ENCODE measurements at places on chromosomes 7 and 10. TPM values are rescaled to one million over a fixed set of nuclear protein-coding genes. Genes with fewer than 3 reads are reported as not detected.
A peak's percentile ranks its signal among the peaks of the same experiment; 100 is the strongest.

Gene OR9A2
- not detected for total RNA-seq

- H3K4me3 ChIP-seq = no peak overlapping the region
- no peak for DNase-seq
- H3K27ac ChIP-seq = no peak overlapping the region
- H3K27me3 ChIP-seq = no peaks in the 10 kb centered on the region
- no peaks in the 10 kb centered on the region for H3K36me3 ChIP-seq
- no peaks in the 10 kb centered on the region for H3K4me1 ChIP-seq
Observed at GRCh38 chr7:143931739-143932138, 3.3 kb upstream of the OR2F2 start.

DNA sequence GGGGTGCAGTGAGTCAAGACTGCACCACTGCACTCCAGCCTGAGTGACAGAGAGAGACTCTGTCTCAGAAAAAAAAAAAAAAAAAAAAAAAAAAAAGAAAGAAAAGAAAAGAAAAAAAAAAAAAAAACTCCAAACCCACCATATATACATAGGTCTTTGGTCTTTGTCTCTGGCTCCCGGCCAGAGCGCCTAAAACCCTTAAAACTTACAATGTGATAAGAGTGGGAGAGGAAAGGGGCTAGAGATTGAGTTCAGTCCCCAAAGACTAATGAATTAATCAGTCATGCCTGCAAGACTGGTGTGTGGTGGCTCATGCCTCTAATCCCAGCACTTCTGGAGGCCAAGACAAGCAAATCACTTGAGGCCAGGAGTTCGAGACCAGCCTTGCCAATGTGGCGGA is 6.8 kb upstream of the NFE2L3 start:
- H3K27ac ChIP-seq = no peak overlapping the region
- DNase-seq = no peak
- H3K4me1 ChIP-seq = no peaks in the 10 kb centered on the region
- no peaks in the 10 kb centered on the region for H3K27me3 ChIP-seq
- H3K36me3 ChIP-seq = no peaks in the 10 kb centered on the region

GRCh38 chr10:14971867-14972448 is 12.8 kb downstream of the MEIG1 start:
- H3K4me1 ChIP-seq = no peaks in the 10 kb centered on the region
- no peaks in the 10 kb centered on the region for H3K27me3 ChIP-seq
- DNase-seq = peak; percentile 36
- no peak overlapping the region for H3K27ac ChIP-seq
- no peak overlapping the region for H3K4me3 ChIP-seq

GRCh38 chr10:105206616-105207015 is 565.5 kb downstream of the SORCS3 start:
- no peak overlapping the region for H3K4me3 ChIP-seq
- no peaks in the 10 kb centered on the region for H3K36me3 ChIP-seq
- peaks cover 5% of the 10 kb centered on the region for H3K4me1 ChIP-seq
- H3K27me3 ChIP-seq = no peaks in the 10 kb centered on the region

- H3K4me3 ChIP-seq = peak overlapping the region; percentile 35
- no peaks in the 10 kb centered on the region for H3K36me3 ChIP-seq
- H3K4me1 ChIP-seq = no peaks in the 10 kb centered on the region
- DNase-seq = no peak
Observed at GRCh38 chr7:113087071-113087998, 708 bp upstream of the GPR85 start.

- no peaks in the 10 kb centered on the region for H3K4me1 ChIP-seq
- no peak for DNase-seq
- H3K27ac ChIP-seq = no peak overlapping the region
- no peak overlapping the region for H3K4me3 ChIP-seq
Observed at GRCh38 chr10:58473976-58474375, 38.7 kb upstream of the BICC1 start.

DNA sequence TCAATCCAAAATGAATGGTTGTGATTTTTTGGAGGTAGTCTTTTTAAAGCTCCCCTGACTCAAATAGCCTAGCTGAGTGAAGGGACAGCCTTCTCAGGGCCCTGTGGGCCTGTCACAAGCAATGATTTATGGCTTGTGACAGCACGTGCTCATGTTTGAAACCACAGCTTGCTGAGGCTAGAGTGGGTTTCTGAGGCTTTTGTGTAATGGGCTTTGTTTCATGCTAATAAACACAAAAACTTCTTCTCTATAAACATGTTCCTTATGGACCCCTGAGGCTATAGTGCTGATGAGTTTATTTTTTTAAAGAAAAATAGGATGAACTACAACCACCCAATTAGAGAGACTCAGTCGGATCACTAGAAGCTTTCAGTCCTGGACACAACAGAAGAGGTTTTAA is 36.1 kb upstream of the BET1 start:
- no peaks in the 10 kb centered on the region for H3K4me1 ChIP-seq
- H3K27me3 ChIP-seq = no peaks in the 10 kb centered on the region
- DNase-seq = no peak
- no peak overlapping the region for H3K27ac ChIP-seq
- H3K4me3 ChIP-seq = no peak overlapping the region

- no peaks in the 10 kb centered on the region for H3K27me3 ChIP-seq
- no peak for DNase-seq
- no peak overlapping the region for H3K4me3 ChIP-seq
Observed at GRCh38 chr7:270351-270983, 19.5 kb upstream of the FOXL3 start.

Gene WASHC2C
- 47.0 TPM for total RNA-seq

- H3K36me3 ChIP-seq = no peaks in the 10 kb centered on the region
- H3K27me3 ChIP-seq = no peaks in the 10 kb centered on the region
- H3K27ac ChIP-seq = no peak overlapping the region
- H3K4me1 ChIP-seq = no peaks in the 10 kb centered on the region
Observed at GRCh38 chr10:125926247-125926646, 29.9 kb downstream of the FANK1 start.

Gene ASZ1
- not detected for total RNA-seq

DNA sequence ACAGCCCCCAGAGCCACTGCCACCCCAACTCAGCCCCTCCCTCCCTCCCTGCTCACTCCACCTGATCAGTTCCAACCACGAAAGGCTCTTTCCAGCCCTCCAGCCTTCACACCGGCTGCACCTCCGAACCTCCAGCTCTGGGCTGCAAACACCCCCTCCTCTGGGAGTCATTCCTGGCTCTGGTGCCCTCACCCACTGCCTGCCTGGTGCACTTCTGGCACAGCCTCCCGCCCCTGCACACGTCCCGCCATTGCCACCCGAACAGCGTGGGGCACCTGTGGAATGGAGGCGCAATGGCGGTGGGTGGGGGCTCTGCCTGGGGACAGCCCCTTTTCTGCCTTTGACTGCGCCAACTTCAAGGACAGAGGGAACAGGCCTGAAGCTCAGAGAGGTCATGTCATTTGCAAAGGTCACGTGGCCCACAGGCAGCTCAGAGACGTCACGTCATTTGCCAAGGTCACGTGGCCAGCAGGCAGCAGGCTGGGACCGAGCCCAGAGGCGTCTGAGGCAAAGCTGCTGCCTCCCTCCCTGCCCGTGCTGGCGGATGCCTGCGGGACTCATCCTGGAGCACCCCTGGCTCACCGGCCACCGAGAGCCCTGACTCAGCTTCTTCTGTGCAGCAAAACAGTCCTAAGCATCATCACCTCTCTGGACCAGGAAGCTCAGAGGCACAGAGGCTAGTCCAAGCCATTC is 76.0 kb upstream of the DNAAF5 start:
- no peak overlapping the region for H3K4me3 ChIP-seq
- no peaks in the 10 kb centered on the region for H3K4me1 ChIP-seq
- no peaks in the 10 kb centered on the region for H3K36me3 ChIP-seq
- H3K27me3 ChIP-seq = no peaks in the 10 kb centered on the region
- no peak overlapping the region for H3K27ac ChIP-seq

- no peak overlapping the region for H3K4me3 ChIP-seq
- H3K4me1 ChIP-seq = no peaks in the 10 kb centered on the region
- H3K36me3 ChIP-seq = no peaks in the 10 kb centered on the region
- no peak overlapping the region for H3K27ac ChIP-seq
Observed at GRCh38 chr10:34916314-34916713, 101.2 kb upstream of the PARD3 start.

- no peak overlapping the region for H3K27ac ChIP-seq
- no peak overlapping the region for H3K4me3 ChIP-seq
Observed at GRCh38 chr10:52801947-52802346, 29.4 kb upstream of the MBL2 start.

GRCh38 chr7:22426463-22427094 is 69.6 kb upstream of the RAPGEF5 start:
- H3K36me3 ChIP-seq = no peaks in the 10 kb centered on the region
- H3K4me1 ChIP-seq = no peaks in the 10 kb centered on the region
- H3K4me3 ChIP-seq = no peak overlapping the region
- no peaks in the 10 kb centered on the region for H3K27me3 ChIP-seq
- no peak for DNase-seq

Gene GIMAP8
- 24.3 TPM for total RNA-seq

Gene OLAH
- 0.50 TPM for total RNA-seq

Gene CDH23
- 6.4 TPM for total RNA-seq

DNA sequence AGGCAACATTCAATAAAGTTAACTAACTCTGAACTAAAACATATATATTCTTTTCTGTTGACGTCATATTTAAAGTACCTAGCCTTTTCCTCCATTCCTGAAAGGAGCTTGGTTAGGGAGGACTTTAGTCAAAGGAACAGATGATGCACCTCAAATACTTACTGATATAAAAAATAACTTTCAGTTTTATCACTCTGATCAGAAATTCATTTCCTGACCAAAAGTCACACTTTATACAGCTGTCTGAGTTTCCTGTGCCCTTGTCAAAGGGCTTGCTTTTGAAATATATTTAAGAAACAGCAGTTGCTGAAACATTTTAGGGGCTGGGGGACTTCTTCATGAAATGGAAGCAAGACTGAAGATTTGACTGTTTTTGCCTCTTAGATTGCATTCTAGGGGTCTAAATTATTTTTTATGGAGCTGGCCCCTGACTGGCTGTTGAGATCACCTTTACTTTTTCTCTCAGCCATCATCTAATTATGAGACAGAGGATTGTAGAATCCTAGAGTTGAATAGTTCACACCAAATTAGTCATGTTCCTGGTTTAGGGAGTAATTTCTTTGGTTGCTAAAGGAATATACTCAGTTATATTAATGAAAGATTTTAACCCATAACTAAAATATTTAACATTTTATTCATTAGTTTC is 46.6 kb downstream of the GLCCI1 start:
- no peaks in the 10 kb centered on the region for H3K4me1 ChIP-seq
- H3K36me3 ChIP-seq = no peaks in the 10 kb centered on the region
- H3K4me3 ChIP-seq = no peak overlapping the region
- H3K27me3 ChIP-seq = no peaks in the 10 kb centered on the region
- DNase-seq = no peak

DNA sequence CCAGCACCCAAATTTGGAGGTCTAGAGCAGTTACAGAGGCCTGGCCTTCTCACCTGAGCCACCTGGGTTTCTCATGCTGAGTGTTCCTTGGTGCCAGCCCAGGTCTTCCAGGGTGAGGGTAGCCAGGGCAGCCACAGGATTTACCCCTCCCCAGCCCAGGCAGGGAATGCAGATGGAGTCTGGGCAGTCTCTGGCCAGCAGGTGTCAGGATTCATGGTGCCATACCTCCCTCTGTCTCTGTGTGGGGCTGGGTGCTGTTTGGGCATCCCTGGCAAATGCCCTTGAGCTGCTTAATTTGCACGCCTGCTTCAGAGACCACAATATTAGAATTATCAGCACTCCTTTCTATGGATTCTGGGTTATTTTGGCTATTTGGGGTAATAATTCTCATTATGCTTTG is 246.7 kb downstream of the GFRA1 start:
- H3K27ac ChIP-seq = no peak overlapping the region
- no peaks in the 10 kb centered on the region for H3K36me3 ChIP-seq
- H3K27me3 ChIP-seq = no peaks in the 10 kb centered on the region
- DNase-seq = no peak

DNA sequence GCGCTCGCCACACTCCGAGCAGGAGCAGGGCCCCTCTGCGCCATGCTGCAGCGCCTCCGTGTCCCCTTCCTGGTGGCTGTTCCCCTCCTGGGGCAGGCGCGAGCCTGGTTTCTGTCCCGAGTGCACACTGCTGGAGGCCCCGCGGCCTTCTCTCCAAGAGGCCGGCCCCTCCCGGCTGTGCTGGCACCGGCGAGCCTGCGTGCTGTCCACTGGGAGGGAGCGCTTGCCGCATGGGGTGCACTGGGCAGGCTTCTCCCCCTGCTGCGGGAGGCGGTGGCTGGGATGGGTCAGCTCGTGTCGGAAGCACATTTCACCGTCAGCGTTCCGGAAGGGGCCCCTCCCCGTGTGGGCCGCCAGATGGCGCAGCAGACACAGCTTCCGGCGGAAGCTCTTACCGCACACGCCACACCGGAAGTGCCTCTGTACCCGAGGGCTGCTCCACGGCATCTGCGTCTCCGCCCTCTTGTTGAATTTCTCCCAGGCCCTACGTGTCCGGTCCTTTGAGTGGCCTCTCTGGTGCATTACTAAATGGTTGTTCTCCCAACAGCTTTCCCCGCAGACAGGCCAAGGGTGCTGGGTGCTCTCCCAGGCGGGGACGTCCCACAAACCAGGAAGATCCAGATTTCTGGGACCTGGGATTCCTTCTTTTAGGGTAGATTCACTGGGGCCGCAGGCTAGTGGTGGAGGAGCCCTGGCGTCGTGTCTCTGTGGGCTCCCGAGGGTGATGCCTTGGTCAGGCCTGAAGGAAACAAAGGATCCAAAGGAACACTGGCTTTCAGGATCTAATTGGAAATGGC is 18.7 kb downstream of the ZNF786 start:
- no peak overlapping the region for H3K4me3 ChIP-seq
- H3K36me3 ChIP-seq = no peaks in the 10 kb centered on the region
- H3K27ac ChIP-seq = no peak overlapping the region
- peak; percentile 34 for DNase-seq

DNA sequence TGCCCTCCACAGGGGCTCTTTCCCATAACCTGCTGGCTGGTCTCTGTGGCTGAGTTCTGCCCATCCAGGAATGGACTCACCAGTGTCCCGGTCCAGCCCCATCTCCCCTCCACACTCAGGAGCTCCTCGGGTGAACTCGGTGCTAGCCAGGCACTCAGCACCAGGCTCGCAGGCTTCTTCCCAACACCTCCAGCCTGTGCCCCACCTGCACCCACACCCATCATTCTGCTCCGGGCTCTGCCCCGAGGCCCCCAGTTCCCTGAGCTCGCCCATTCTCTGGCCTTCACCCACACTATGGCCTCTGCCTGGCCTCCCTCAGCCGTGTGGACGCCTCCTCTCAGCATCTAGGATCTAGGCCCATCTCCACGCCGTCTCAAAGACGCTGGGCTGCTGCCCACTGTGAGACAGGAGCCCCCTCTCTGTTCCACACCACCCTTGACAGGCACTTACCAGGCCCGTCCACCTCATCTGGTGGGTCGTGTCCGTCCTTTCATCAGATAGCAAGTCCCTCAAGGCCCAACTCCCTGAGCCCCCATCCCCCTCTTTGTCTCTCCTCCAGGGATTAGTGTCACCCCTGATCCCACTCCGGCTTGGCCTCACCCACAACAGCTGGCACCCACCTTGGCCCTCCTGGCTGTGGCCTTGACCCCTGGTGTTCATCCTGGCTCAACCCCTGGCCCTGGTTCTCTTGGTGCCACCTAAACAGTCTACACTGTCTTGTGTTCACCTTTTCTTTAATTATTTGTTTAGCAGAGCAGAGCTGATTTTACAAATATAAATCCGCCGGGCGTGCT is 76.0 kb upstream of the FAM20C start:
- peaks cover 6% of the 10 kb centered on the region for H3K4me1 ChIP-seq
- DNase-seq = no peak
- no peaks in the 10 kb centered on the region for H3K27me3 ChIP-seq
- no peaks in the 10 kb centered on the region for H3K36me3 ChIP-seq
